ENCODE measurements at places on chromosomes 12 and 14.

DNA sequence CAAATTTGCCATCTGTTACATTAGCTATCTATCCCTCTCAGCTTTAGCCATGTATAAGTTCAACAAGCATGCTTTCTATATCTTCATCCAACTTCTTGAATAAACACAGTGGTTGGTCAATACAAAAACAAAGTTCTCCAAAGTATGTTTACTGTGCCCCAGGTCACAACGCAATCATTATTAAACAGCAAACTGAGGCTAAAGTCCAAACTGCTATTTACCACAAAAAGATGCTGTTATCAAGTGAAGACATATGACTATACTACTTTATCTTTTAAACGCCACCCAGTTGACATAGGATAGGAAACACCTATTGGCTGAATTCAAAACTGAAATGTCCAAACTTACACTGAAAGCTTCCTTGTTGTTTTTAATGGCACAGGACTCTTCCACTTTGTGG is 11.7 kb downstream of the ZCCHC8 start:
- no peak for DNase-seq

GRCh38 chr12:19530637-19531023 is 91.3 kb downstream of the AEBP2 start:
- no peak for DNase-seq

DNA sequence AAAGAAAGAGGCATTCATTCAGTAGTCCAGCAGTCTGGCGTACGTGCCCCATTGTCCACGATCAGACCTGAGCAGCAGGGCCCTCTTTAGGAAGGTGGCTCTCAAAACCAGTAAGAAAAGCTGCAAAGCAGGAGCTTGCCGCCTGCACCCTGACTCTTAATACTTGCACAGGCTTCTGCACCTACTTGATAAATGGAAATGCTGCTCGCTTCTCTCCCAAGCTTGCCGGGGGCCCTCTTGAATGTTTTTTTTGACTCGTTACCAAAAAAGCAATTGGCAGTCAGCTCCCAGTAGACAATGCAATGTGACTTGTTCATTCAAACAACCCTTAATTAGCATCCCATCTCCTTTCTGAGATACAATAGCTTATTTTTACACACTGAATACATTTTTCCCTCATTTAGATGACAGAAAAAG is 27.2 kb upstream of the PTPRB start:
- DNase-seq, result no peak

- DNase-seq, result no peak
These were observed 28.5 kb downstream of the DAAM1 start for GRCh38 chr14:59217011-59217410.

GRCh38 chr12:29676676-29677075 is 107.1 kb downstream of the TMTC1 start:
- no peak for DNase-seq

DNA sequence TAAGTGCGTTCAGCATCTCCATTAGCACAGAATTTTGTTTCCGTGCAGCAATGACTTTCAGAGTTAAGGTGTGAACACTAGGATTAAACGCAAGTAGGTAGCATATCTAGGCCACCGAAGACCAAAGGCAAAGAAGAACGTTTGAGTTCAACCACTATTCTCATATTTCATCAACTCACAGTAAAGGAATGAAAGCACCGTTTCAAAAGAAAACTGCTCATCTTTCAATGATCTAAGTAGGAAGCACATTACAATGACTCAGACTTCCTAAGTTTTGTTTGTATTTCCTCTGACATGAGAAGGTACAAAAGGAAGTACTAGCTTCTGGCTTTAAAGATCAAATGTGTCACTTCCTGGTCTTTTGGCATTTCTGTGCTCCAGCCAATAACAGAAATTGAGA is 57.6 kb downstream of the ACADS start:
- no peak for DNase-seq

GRCh38 chr12:57517187-57517586 is 3.1 kb downstream of the DDIT3 start:
- DNase-seq, result no peak

DNA sequence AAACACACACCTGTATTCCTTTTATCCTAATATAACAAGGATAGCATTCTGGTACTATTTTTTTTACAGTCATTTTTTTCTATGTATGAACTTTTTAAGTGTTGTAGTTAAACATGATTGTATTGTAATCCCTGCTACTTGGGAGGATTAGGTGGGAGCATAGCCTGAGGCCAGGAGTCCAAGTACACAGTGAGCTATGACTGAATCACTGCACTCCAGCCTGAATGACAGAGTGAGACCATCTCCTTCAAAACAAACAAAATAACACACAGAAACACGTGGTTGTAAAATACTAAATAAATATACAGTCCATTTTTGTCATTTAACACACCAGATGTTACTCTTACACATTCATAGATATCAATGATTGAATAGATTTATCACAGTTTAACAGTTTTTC is 56.9 kb downstream of the MAP4K5 start:
- DNase-seq, result no peak

DNA sequence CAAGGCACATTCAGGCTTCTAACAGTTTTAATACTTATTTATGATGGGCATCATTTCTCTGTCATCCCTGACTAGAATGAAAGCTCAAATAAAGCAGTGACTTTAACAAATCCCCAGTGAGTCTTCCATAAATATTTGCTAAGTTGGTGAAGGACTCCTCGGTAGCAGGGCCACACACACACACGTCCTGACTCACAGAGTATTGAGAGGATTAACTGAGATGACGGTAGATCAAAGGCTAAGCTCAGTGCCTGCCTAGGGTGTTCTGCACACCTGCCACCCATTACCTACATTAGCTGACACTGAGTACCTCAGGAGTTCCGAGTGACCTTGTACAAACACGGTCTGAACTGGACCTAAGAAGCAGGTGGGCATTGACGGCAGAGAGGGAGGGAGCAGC is 197.3 kb upstream of the SFSWAP start:
- DNase-seq, result no peak

GRCh38 chr14:79581912-79582576 is 629.3 kb downstream of the DIO2 start:
- no peak for DNase-seq

GRCh38 chr12:92485351-92486348 is 217.1 kb upstream of the PLEKHG7 start:
- no peak for DNase-seq

- DNase-seq, result no peak
These were observed 49.1 kb downstream of the PLEKHG3 start for GRCh38 chr14:64753374-64753773.

- no peak for DNase-seq
These were observed 886.5 kb upstream of the FLRT2 start for GRCh38 chr14:84643446-84643845.

DNA sequence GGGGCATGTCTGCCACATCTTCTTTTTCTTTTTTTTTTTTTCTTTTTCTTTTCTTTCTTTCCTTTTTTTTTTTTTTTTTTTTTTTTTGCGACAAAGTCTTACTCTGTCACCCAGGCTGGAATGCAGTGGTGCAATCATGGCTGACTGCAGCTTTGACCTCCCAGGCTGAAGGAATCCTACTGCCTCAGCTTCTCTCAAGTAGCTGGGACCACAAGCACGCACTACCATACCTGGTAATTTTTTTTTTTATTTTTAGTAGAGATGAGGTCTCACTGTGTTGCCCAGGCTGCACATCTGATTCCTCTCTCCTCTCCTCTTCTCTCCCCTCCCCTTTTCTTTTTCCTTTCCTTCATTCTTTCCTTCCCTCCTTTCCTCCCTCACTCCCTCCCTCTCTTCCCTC is 18.5 kb downstream of the SLC15A5 start:
- no peak for DNase-seq

DNA sequence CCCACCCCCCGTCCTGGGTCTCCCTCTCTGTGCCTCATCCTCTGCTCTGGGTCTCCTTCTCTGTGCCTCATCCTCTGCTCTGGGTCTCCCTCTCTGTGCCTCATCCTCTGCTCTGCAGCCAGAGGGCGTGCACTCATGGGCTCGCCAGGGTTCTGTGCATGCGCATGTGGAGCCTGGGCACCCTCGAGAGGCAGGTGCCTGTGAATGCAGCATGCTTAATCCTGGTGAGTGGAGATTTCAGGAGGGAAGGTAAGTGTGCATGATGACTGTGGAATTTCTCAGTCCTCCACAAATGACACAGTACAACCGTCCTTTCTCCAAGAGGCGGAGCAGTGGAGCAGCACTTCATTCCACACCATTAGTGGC is 65.2 kb downstream of the EP400 start:
- no peak for DNase-seq

- DNase-seq, result no peak
These were observed 7.7 kb downstream of the OR6C68 start for GRCh38 chr12:55499810-55500252.

DNA sequence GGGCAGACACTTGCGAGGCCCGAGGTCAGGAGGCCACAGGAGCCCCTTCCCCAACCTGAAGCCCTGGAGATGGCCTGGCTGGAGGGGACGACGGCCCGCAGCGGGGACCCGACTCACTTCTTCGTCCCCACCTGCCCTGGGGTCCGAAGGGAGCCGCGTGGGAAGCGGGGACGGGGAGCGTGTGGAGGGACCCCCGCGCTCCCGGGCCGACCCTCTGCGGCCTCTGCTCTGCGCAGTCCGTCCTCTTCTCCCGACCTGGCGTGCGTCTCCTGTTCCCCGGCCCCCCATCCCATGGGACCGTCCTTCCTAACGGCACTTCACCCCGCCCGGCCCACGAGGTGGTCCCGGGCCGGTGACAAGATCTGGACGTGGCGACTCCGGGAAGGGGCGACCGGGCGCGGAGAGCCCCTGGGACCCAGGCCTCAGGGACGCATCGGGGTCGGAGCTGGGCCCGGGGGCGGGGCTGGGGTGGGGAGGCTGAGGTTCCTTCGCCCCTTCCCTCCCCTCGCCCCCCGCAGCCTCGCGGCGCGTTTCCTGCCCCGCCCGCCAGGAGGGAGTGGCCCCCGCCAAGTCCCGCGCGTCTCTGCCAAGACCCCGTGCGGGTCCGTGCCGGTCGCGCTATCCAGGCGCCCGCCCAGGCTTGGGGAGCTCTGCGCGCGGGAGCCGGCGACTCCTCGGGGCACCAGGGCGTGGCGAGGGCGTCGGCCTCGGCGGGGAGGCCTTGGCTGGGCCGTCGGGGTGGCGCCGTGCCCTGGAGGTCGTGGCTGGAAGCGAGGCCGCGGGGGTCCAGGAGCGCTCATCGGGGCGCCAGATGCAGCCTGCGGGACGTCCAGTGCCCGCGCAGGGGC is 97.1 kb downstream of the TNFAIP2 start:
- DNase-seq, result no peak

DNA sequence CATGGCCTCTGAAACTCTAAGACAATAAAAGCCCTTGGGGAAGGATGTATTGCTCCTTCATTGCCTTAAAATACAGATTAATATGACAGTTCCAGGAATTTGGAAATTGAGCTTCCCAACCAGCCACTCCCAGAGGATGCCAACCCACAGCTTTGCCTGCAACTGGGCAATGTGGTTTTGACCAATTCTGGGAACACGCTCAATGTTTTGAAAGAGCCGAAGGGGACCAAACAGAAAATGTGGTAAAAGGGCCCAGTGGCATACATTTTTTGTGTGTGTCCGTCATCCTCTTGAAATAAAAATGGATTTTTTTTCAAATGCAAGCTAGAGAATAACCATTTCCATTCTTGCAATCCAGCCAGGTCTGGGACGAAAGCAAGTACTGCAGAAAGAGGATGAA is 88.3 kb upstream of the PLEKHG7 start:
- no peak for DNase-seq

DNA sequence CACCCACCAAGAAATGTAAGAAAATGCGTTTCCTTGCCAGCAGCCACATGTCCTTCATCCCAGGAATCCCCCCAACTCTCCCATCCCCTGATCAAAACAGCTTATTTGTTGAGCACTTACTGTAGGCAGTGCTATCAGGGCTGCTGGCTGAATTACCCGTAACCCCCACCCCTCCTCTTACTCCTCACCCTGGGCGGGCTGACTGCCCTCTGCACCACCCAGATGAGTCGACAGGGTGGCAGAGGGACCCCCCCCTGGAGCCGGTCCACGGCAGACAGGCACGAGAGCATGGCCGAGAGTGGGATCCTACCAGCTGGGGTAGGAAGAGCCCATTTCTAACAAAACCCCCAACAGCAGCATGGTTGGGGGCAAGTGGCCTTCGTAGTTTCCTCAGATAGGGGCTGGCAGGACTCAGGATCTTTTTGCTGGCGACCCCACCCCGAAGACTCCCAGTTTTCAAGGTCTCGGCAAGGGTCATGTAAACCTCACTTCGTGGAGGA is 1.1 kb upstream of the RHOF start:
- DNase-seq, result no peak

- no peak for DNase-seq
These were observed 13.6 kb downstream of the CTDSP2 start for GRCh38 chr12:57832966-57833365.

GRCh38 chr12:133203344-133204263 is 22.3 kb downstream of the ZNF268 start:
- DNase-seq, result no peak

GRCh38 chr12:29167988-29168387 is 18.9 kb downstream of the FAR2 start:
- no peak for DNase-seq

GRCh38 chr12:132218915-132219314 is 74.7 kb downstream of the NOC4L start:
- DNase-seq, result peak; percentile 42

DNA sequence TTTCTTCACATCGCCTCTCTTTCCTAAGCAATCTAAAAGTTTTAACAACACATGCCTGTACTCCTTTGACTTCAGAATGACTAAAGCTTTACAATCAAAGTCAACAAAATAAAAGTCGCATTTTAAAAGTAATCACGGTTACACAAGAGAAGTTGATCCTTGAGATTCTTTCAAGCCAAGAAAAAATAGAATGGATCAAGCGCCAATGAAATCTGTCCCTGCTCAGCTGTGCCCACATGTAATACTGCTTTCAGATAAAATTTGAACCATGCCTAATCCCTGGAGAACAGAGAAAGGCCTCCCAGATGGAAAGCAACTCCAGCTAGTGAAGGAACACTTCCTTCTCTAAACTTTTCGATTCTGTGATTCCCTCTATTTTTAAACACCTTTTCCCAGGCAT is 113.1 kb downstream of the FBXL14 start:
- no peak for DNase-seq

All from activated T-cell treated with anti-CD3 and anti-CD28 coated beads, Interleukin-2, amount 50 U/mL, for 48 hours (primary cell).